ENCODE measurements at places on chromosomes 1 and 21.

- DNase-seq: no peak
Observed at GRCh38 chr1:220378571-220379302, 106.5 kb upstream of the RAB3GAP2 start.

DNA sequence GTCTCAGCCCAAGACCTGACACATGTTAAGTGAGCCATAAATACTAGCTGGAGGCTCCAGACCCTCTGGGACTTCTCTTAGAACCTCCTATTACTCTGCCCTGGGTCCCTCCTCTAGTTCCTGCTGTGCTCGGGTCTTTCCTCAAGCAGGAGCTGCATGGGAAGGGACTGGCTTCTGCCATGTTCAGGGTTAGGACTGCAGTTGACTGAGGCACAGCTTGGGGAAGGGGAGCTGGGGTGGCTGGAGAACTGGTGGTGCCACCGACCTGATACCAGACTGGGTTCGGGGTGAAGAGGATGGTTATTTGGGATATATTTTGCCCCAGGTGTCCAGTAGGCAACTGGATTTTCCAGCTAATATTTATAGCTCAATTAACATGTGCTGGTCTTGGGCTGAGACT, 15.7 kb downstream of the HYI start:
- no peak for DNase-seq

DNA sequence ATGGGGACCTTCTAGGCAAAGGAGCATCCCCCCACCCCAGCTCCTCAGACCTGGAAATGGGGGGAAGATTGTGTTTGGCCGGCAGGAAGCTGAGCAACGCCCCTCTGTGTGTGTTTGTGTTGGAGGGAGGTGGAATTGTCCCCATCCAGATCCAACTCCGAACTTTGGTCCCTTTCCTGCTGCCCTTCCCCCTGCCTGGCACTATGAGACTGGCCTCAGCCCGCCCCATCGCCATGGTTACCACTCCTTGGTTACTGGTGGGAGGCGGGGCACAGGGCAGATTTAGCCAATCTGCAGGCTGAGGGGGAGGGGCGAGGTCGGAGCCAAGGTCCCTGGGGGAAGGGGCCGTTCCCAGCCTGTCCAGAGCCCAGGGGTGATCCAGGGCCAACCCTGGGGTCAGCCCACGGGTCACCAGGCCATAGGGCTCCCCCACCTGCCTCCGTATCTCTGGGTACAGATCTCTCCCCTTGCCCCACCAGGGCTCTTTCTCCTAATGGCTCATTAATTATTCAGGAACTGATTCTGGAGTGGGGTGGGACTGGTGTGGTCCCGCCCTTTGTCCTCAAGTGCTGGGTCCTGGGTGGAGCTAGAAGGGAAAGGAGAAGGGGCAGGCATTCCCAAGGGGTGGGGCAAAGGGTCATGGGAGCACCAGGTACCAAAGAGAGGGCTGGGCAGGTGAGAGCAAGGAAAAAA, 15.2 kb downstream of the PTPRF start:
- peak; percentile 83 for DNase-seq

DNA sequence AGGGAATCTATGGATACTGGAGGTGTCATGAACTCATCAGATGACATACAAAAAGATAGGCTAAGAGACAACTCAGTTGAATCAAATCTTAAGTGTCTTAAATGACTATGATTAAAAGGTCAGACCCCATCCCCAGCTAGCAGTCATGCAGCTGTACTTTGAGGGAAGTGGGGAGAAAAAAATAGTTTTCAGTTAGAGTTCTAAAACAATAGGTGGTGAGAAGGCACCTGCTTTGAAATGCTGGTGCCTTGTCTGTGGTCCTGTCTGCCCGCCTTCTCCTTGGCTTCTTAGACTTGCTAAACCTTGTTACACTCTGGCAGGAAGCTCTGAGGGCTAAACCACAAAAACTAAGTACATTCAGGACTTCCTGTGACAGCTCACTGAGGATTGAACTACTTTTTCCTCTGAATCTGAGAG, 15.3 kb downstream of the CD2 start:
- DNase-seq: no peak

DNA sequence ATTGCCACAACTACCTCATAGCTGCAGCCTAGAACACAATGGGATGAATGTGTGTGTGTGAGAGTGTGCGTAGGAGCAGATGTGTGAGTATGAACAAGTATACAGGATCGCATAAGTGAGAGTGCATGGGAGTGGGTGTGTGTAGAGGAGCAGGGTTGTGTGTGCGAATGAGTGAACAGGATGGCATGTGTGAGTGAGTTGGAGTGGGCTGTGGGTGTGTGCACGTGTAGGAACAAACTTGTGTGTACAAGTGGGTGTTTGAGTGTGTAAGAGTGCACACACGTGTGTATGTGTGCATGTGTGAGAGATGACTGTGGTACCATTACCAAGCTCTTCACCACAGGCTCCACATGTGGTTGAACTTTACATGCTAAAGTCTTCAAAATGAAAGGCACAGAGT, 175.4 kb upstream of the EDN2 start:
- no peak for DNase-seq

DNA sequence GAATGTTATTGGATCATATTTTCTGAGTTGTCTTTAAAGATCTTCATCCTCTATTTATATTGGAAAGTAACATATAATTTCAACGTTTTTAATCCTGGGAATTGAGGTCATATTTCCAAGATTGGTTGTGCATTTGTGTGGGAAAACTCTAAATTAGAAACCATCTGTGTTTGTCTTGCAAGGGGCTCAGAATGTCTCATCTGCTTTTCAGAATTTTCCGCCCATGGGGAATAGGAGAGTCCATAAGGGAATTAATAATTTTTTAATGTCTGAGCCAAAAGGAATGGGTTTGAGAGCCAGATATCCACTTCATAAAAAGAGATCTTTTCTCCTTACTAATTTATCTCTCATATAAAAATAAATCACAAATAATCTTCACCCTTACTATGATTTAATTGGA, 84.8 kb upstream of the MAP1LC3C start:
- DNase-seq: no peak

DNA sequence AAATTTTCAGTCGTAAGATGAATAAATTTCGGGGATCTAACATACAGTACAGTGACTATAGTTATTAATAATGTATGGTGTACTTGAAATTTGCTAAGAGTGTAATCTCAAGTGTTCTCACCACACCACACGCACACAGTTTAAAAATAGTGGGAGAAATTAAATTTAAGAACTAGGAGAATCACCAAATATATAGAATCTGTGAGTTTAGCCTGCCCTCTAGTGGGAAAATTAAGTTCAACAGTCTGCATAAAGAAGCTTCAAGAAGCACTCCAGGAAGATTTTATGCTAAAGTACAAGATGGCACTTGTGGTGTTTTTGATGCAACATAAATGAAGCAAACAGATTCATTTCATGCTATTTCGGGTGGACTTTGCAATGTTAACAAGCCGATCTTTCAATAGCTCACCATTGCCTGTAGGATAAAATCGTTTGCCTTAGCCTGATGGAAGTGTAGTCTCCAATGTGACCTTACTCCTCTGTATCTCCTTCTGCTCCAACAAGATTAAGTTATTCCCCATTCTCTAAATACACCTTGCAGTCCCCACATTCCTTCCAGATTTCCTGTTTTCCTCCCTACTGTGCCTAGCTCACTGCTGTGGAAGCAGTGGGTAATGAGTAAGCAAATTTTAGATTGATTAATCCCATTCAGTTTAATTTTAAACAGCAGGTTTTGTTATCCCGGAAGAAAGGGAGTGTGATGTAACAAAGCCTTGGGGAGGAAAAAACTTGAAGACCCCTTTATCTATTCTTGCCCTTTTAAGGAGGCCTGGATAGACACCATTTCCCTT, 8.7 kb upstream of the PIK3C2B start:
- peak; percentile 93 for DNase-seq

- DNase-seq: no peak
Observed at GRCh38 chr1:77424236-77424635, 142.4 kb downstream of the AK5 start.

DNA sequence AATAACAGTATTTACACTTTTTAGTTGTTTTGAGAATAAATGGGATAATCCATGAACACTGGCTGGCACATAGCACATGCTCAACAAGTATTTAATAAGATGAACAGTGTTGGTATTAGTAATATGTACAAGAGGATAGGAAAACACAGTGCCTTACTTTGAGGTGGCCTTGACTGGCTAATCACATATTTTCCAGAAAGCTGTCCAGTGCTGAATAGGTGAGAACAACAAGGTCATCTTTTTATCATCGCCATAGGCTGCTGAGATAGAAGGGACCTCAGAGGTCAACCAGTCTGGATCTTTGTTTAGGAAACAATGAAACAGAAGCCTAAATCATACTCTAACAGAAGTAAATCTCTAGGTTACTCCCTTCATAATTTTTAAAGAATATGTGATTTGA, 89.7 kb upstream of the BCL9 start:
- DNase-seq: no peak

DNA sequence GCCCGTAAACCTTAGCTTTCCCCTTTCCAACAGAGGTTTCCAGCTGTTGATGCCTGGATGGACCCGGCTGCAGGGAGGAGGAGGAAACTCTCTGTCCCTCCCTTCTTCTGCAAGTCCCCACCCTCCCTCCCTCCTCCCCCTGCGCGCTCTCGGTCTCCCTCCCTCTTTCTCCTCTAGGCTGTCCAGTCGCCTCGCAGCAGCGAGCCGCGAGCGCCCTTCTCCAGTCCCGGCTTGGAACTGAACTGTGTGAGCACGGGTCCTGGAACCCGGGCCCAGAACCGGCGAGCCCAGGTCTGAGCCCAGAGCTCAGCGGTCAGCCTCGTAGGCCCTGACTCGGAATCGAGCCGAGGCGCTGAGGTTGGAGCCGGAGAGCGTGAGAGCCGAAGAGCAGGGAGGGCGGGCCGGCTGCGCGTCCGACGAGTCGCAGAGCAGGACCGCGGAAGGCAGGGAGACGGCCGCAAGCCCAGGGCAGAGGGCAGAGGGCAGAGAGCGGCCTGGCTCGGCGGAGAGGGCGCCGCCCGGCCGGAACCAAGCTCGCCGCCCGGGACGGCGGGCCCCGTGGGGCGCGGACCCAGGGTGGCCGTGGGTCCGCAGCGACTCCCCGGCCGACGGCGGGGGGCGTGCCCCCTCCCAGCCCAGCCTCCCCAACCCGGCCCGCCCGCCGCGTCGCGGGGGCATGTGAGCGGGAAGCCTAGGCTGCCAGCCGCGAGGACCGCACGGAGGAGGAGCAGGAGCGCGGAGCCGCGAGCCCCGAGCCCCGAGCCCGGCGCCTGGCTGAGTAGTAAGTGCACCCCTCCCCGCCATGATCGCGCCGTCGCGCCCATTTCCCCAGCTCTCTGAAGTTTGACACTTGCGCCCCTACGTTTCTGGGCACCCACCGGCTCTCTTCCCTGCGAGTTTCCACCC, at the start of gene SOX13:
Gene SOX13 (plus strand): TSS at position 185 of the 906 bp plus-strand sequence. CDS start 39,801 bp downstream, outside the sequence.
- peak; percentile 93 for DNase-seq

- DNase-seq: no peak
Observed at GRCh38 chr1:70146488-70146887, 58.9 kb downstream of the LRRC40 start.

DNA sequence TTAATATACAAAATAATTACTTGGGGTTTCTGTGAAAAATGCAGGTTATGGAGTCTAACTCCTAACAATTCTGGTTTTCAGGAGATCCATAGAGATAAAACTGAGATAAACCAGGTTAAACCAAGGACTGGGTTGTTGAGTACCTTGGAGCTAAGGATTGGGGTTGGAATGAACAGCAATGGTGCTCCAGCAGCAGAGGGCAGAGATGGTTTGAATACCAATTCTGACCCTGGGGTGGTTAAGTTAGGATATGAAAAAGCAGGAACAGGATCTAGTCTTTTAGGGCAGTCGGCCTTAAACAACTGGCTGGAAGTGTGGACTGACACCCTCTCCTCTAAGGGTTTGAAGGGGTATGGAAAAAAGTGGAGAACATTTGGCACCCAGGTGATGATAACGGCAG, 53.0 kb downstream of the UROD start:
- no peak for DNase-seq

DNA sequence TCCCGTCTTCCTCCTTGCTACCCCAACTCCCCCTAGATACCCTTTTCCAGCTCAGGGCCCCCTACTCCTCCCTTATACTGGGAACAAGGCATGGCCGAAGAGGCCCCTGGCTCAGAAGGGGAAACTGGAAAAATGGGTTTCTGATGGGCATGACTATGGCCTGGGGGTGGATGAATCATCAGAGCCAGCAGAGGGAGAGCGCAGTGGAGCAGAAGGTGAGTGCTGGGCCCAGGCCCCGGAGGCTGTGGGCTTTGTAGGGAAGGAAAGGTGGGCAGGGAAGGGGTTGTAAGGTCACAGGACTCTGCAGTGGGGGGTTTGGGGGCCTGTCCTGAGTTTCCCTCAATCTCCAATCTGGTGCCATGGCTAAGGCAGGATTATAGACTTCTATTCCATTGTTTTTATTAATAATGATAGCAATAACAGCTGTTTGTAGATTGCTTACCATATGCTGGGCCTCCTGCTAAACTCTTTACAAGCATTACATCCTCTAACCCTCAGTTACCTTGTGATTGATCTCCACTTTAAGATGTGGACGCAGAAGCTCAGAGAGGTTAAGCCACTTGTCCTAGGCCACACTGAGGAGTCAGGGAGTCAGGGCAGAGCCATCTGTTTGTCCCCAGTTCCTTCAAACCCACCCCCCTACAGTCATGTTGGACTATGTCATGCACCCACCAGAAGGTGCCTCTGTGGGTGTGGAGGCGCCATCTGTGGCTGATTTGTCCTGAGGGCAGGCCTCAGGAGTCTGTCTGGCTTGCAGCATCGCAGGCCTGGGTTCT, 36.2 kb upstream of the ZNF362 start:
- DNase-seq: no peak

- DNase-seq: no peak
Observed at GRCh38 chr1:245356891-245357585, 202.3 kb downstream of the KIF26B start.

DNA sequence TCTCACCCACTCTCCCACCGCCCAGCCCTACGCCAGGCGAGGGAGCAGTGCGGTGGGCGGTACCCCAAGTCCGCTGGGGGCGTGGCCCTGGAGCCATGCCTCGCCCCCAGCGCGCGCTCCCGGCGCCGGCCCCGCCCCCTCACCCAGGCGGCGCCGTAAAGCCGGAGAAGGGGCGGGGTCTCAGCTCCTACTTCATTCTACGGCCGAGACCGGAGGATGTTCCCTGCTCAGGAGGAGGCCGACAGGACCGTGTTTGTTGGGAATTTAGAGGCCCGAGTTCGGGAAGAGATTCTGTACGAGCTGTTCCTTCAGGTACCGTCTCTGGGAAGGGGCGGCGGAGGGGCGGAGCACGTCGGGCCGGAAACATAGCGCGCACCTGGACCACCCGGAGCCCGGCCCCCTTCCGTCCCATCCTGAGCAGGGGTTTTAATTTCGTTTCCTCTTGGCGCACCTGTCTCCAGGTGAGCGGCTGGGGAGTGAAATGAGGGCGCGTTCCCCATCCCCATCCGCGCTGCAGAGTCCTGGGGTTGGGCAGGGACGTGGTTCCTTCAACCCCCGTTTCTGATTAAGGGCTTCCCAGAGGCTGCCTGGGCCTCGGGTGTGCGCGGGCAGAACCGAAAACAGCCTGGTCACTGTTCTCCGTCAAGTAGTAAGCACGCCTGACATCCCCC, at the start of gene RBM11:
Gene RBM11 (plus strand): TSS at position 187 of the 671 bp plus-strand sequence. CDS start 30 bp downstream, at position 217.
- DNase-seq: peak; percentile 69

DNA sequence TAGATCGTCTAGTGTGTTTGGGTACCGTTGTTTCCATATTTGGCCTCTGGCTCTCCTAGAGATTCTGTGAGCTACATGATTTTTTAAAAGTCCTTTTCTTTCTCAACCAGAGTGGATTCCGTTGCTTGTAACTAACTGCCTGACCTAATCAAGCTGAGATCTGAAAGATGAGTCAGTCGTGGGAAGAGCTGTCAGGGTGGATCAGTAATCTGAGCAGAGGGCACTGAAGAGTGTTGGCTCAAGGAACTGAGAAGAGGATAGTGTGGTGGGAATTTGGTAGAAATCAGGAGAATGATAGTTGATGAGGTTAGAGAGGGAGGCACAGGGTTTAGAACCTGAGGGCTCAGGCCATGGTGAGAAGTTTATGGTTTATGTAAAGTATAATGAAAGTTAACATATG, 52.2 kb downstream of the TRAF5 start:
- no peak for DNase-seq

GRCh38 chr1:227136210-227136820, 182.0 kb downstream of the CDC42BPA start:
- no peak for DNase-seq
